ENCODE measurements at places on chromosomes 3 and 15.

- DNase-seq: peak; percentile 20
These were observed at the start of gene B3GNT5 for GRCh38 chr3:183252973-183253527. TSS of gene B3GNT5 (plus strand) at chr3:183253253. CDS start at chr3:183269799, 16,546 bp downstream.

GRCh38 chr15:71115567-71116351 lies 488 bp downstream of the THSD4 start:
- DNase-seq: no peak

DNA sequence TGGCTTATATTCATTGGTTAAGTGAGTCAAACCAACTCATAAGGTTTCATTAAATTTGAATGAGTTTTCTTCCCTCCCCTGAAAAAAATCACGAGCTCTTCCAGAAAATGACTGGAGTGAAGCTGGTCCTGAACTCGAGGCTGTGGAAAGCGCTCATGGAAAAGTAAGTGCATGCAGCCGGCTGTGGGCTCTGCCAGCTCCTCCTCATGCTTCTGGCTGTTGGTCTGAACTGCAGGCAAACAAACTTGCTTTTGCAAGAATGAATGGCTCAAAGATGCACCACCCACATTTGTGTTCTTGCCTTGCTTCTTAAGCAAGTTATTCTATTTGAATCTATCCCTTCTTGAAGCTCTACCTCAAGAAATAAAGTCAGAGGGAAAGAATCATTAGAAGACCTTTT lies 6.2 kb downstream of the ETV5 start:
- no peak for DNase-seq

DNA sequence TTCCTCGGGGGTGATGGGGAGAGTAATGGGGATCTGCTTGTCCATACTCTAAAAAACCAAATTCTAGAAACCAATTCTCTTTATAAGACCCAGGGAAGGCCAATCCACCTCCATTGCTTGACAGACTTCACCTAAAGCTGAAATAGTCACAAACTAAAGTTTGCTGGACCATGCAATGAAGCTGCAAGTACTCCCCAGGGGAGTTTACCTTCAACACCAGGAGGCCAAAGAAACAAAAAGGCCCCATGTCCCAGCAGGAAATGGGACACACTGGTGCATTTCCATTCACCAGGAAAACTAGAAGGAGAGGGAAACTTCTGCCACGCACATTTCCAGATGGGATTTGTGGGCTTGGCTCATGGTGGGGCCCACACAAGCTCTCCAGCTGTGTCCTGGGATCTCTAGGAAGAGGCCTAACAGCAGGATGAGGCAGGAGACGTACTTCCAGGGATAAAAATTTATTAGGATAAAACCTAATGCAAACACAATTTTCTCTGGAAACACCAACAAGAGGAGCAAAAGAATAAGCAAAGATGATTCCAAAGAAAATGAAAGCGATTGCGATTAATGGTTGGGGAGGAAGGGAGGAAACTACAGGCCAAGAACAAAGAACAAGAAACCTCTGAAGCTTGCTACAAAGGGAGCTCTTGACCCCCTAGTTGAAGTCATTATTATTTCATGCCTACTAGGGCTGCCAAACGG lies 238.0 kb upstream of the LRTM1 start:
- DNase-seq: no peak

DNA sequence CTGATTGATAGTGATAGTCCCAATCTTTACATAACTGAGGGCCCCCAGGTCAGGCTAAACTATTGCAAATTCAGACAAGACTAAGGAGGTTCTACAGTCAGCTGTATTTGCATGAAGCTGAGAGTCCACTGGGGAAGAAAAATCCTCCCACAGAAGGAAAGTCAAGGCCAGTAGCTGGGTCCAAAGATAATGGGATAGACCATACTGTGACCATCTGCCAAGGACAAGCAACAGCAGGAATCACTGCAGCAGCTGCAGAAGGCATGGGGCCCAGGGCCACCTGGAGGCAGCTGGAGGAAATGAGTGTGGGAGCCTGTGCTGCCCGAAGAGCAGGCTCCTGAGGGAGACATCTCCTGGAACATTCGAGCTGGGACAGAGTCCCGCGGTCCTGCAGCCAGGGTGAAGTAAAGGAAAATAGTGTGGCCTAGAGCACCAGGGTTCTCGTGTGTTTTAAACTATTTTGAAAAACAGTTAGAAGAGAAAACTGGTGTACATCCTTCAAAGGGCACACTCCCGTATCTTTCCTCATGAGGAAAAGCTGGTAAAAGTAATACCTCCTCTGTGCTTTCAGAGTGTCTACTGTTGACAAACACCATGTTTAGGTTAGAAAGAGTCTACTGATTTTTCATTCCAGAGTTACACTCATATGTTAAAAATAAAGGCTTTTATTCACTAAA lies 13.2 kb upstream of the TMEM212 start:
- DNase-seq: no peak

DNA sequence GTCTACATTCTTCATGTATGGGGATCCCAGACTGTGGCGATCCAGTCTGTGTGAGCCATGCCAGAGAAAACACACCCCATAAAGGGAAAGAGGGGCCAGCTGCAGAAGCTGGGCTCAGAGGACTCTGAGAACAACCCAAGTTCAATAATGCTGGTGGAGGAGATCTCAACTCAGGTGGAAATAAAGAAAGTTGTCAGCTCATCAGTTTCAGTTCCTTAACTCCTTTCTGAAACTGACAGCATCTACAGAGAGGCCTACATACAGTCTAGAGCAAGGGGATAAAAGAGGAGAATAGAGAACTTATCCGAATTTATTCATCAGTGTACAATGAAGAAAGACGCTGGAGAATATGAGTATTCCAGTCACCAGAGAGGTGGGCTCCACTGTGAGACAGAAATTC lies 77.0 kb downstream of the NTRK3 start:
- no peak for DNase-seq

DNA sequence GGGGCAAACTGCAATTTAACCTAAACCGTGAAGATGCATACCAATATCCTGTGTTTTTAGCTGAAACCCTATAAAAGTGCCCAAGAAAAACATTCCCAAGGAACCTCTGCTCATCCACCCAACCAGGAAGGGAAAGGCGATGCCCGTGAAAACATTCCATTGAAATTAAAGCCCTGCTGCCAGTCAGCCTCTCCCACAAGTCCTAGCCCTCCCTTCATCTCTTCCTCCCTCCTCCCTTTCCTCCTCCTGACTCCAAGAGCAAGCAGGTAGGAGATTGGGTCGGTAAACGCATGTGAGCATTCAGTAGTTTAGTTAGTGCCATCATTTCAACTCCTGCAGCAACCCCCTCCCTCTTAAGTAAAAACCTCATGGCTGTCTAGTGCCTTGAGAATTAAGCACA lies 27.7 kb downstream of the HES1 start:
- DNase-seq: no peak

GRCh38 chr15:41949401-41950126 lies 22.8 kb downstream of the EHD4 start:
- no peak for DNase-seq

DNA sequence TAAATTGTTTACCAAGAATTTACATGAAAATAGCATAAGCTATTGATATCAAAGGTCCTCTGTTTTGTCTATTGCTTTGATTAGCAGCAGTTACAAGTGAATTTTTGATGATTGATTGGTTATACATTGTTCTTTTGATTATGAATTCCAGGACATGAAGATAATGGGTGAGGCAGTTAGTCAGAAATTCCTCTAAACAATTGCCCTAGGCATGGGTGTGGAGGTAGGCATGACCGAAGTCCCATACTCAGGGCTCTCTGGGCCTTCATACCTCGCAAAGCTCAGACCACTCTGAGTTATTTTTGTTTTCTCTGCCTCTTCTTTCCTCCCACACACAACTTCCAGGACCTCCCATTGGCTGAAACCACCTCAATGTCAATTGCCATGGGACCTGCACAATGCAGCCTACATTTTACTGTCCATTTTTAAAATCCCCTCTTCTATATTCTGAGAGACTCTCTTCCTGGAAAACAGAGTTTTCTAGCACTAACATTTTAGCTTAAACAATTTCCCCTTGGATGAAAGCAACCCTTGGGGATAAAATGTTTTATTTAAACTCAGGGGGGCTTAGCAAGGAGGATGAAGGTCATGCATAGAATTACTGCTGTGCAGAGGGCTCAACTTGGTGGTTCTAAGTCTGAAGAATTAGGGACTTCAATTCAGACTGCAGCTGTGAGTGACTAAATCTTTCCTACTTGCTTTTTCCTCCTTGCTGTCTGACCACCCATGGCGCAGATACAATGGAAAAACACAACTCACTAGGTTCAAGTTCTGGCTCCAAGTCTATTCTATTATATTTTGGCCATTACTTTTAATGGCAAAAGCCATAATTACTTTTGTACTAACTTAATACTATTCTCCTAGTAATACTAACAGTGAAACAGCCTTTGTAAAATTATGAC lies 594.8 kb downstream of the NTRK3 start:
- no peak for DNase-seq

GRCh38 chr3:11091088-11091590 lies 63.2 kb upstream of the HRH1 start:
- no peak for DNase-seq

DNA sequence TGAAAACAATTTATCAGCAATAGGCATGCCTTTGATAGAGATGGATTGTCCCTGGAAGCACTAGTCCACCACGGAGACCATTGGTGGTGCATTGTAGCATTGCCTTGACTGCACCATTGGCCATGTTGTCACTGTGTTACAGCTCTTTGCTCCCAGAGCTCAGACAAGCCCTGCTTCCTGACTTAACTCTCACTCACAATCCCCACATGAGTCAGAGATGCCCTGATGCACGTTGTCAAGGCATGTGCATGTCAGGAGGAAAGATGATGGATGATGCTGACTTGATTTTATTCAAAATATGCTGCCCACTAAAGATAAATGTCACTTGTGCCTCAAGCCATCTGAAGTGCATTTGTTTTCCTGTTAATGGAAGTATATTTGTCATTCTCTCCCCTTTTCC lies 266.1 kb downstream of the ARRDC4 start:
- no peak for DNase-seq

DNA sequence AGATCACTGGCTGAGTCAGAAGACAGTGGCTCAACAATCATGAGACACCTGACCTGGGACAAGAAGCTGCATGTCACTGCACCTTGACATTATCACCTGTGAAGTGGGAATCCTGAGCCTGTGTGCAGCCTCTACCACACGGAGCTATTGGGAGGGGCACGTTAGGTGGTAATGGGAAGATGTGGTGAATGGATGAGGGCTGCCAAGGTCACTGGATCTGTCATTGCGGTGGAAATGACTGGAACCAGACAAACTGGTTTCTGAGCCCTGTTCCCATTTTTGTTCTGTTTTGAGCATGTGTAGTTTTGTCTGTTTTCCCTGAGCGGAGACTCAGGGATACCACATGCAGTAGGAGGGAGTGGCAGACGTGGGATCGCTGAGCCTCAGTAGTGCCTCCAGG lies 235.5 kb downstream of the OPA1 start:
- no peak for DNase-seq

DNA sequence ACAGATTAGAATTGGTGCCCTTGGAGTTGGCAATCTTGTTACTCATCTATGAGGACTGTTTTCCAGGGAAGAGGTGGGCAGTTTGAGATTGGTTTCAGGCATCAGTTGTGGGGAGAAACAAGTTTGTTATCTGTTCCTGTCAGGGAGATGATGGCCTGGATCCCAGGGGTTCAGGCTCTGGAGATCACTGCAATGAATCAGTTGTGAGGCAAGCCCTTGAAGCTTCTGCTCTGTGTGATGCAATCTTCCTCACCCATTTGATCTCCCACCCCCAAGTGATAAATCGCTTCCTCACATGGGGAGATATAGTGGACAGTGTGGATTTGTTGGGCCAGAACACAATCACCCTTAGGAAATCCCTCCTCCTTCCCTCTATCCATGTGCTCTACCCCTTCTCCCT lies 276.6 kb upstream of the LRTM1 start:
- DNase-seq: no peak

- DNase-seq: no peak
These were observed 103.4 kb upstream of the MELTF start for GRCh38 chr3:197132916-197133530.

GRCh38 chr3:60096403-60096802 lies 1046.6 kb upstream of the CFAP20DC start:
- DNase-seq: no peak

GRCh38 chr15:76904461-76905012 lies 603 bp downstream of the SCAPER start:
- DNase-seq: peak; percentile 13

DNA sequence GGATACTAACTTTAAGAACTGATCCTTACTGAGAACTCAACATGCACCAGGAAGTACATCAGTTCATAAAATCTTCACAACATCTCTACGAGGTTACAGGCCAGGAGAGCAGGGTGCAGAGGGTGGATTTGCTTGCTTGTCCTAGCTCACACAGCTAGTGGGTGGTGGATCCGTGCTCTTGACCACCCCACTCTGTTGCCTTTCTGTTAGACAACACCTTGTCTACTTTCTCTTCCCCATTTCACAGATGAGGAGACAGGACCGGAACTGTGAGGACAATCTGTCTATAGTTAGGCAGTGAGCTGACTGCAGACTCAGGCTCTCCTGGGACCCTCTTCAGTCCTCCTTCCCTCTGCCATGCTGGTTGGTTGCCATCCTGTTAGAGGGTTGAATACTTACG lies 221.7 kb upstream of the TLE3 start:
- peak; percentile 70 for DNase-seq

DNA sequence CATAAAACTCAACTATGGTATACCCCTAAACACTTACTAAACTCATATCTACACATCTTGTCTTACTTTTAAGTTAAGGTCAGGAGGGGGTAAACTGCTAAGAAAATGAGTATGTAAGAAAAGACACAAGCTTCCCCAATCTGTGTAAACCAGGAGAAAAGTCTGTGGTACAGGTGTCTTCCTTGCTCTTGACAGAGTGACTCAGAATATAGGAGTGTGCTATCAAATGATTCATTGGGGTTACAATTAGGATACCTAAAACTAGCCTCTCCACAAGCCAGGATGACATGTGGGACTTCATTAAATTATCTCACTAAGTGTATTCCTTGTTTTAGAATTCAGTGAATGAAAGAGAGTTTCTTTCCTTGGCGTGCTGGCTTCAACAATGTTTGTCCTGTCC lies 274.8 kb downstream of the BBX start:
- no peak for DNase-seq

DNA sequence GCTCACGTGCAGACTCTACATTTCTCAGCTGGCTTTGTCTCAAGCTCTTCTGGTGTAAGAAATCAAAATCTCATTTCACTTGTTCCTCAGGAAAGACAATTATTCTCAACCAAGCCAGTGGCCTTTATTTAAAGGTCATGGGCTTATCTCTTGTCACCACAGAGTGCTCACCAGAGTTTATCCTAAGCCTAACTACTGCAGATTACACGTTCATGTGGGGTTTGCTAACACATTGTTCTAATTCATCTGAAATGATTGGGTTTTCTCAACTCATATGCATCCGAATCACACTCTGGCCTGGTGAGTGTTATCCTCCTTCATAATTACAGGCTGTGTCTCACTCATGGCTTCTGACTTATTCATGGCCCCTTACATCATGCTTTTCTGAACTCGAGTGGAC lies 83.3 kb upstream of the TSC22D2 start:
- DNase-seq: no peak

DNA sequence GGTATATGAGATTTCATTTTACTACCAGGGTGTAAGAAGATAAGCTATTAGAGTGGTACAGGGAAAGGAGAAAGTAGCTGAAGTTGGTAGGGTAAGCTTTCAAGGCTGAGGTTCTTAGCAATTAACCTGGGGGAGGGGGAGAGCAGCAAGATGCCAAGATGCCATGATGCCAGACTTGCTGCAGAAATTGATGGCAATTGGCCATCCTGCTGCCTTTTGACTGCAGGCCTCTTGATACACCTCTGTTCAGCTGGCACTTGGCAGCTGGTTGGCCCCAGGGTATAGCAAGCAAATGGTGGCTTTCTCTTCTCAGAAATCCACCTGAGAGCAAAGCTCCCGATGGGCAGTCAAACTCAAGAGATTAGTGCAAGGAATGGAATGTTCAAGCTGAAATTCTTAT lies 21.4 kb upstream of the DPH6 start:
- DNase-seq: no peak

- no peak for DNase-seq
These were observed 10.8 kb upstream of the SKIL start for GRCh38 chr3:170346481-170347392.
